NCI-H1417 treated with DMSO at 0.1 percent for 48 hours (cell line): ENCODE measurements at places on chromosomes 5 and 9.

DNA sequence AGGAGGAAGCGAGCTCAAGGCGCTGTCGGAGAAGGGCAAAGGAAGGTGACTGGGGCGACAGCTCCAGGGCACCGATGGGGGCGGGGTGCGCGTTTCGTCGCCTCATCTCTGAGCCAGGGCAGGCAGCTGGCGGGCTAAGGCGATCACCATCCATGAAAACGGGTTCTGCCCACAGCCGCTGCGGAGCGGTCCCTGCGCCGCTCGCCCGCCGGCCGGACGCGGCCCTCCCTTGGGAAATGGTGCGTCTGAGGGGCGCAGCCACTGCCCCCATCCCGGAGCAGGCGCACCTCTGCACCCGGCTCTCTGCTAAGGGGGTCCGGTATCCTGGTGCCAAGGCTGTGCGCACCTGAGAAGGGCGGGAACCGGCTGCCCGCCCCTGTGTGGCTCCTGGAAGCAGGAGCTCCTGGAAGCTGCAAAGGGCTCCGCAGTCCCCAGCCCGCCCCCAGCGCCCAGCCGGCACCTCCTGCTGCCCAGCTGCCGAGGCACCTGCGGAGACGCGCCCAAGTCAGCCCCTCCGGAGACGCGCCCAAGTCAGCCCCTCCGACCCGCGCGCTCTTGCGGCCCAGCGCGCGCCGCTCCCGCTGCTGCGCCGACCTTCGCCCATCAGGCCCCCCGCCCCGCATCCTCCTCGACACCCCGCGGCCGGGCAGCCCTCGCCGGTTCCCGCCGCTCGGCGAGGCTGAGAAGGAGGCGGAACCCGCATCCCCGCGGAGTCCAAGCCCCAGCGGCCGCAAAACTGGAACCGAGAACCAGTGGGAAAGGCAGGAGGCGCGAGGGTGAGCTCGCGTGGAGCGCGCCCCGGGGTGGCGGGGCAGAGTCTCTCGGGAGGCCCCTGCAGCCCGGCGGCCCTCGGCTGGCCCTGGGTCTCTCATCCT is 757 bp downstream of the ANKRD34B start:
- DNase-seq = no peak

DNA sequence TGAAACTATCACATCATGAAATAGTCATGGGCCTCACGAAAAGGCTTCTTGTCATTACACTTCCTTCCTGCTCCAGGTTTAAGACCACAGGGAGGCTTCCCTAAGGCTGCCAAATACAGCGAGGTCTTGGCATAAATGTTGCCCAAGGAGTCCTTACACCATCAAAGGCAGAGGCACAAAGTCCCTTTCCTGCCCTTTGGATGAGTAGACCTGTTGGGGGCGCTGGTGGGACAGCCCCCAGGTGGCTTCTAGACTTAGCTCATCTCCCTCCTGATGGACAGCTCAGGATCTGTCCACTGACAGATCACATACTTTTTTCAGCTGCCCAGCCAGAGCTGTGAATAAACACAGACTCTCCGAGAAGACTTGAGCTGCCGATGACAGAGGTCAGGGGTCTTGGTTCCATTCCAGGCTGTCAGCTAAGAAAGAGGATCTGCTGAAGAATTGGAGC is 15.5 kb upstream of the MEGF9 start:
- DNase-seq = no peak

- DNase-seq = no peak
These were observed 32.9 kb upstream of the STX17 start for GRCh38 chr9:99873531-99873930.

DNA sequence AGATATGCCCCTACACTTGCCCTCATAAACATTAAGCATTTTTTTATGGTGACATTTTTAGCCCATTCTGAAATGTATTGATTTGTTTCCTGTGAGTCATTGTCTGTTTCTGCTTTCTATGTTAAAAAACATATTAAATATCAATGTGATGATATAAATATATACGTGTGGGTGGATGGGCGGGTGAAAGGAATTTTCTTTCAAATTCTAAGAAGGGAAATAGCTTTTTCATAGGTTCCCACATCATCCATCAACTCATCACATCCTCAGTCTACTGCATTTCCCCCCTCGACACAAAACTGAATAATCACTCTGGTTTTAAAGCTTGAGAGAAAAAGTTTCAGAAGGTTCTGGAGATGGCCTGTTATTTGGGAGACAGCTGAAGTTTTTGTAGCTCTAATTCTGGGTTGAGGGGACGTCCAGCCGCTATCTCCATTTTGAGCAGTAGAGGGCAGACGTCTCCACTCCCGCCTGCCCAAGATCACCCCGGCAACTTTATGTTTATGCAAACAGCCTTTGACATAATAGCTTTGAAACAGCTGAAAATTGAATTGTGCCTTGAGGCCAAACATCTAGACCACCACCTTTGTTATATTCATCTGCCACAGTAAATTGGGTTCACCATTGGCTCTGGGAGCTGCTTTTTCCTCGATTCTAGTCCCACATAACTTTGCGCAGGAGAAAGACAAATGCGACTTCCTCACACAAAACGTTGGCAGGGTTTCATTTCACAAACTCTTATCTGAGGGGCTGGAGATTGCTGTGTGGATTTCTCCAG is 216.2 kb upstream of the CLINT1 start:
- peak; percentile 10 for DNase-seq

DNA sequence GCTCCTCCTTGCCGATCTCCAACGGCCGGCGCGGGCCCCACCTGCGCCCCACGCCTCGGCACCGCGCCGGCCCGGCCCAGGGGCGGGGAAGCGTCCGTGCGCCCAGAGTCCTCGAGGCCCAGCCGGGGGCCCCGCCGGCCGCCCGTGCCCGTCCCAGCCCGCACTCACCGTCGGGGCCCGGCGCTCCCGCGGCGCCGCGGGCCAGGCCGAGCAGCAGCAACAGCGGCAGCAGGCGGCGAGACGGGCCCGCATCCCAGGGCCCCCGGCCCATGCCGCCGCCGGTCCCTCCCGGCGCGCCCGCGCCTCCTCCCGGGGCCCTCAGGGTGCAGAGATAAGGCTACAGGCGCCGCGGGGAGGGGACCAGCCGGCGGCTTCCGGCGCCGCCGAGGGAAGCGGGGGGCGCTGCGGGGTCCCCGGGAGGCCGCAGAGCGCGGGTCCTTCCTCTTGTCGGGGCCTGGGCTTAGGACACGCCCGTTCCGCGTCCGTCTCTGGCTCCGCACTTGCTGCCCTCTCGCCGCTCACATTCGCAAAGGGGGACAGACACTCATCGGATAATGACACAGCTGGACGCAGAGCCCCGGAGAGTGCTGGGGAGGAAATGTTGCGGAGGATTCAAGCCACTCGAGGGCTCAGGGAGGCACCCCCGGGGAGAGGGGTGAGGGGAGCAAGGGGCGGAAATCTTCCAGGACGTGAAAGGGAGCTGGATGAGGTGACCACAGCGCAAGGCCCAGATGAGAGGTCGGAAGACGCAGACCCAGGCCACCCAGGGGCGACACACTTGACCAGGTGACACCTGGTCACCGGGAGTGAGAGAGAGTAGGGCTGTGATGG is at the start of gene SUSD1:
TSS of gene SUSD1 (minus strand) at position 333 of the 831 bp plus-strand sequence. CDS start at position 271, 62 bp downstream.
- DNase-seq = no peak

- no peak for DNase-seq
These were observed 228.5 kb downstream of the ENC1 start for GRCh38 chr5:74412066-74412465.
